ENCODE measurements at places on chromosomes 6 and 20.

DNA sequence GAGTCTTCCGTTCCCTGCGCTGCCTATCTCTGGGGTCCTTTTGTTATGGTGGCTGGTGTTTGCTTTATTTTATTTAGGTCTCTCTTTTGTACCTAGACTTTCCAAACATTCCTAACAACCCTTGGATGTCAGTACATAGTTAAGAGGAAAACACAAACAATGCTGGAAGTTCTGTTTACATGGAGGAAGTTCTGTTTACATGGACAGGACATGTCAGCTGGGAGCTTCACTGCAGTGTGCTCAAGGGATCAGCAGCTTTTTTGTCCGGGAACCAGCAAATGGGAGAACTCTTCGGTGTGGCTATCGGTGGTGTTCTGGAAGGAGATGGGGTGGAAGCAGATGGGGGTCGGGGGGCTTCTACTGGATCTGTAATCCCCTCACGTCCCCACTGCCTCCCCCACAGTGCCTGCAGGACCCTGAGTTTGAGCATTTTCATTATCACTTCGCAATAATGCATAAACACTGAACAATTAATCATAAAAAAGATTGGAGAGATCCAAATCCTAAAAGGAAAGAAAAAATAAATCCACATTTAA is 2.7 kb downstream of the SERPINB6 start:
- no peak for DNase-seq

DNA sequence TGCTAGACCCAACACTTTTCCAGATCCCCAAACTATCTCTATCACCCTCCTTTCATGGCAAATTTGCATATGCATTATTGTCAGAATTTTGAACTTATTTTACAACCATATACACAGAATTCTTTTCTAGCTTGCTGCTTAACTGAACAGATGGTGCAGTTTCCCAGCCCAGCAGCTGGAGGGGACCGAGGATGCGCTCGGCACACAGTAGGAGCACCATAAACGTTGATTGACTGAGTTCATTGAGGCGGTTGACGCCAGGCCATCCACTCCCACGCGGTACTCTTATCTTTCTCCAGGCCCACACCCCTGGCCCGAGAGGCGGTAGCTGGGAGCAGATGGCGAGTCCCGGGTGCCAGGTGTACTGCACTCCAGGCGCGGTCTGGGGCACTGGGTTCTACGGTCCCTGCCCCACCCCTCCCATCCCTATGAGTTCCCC is 6.8 kb upstream of the SOX4 start:
- DNase-seq: no peak

GRCh38 chr6:6798448-6798860 is 209.9 kb downstream of the LY86 start:
- no peak for DNase-seq

GRCh38 chr6:11036351-11036740 is 7.8 kb downstream of the ELOVL2 start:
- no peak for DNase-seq

GRCh38 chr20:44209686-44210405 is 725 bp downstream of the OSER1 start:
- no peak for DNase-seq

Data from AG09319 (cell line).